HEK293T (cell line): ENCODE measurements at places on chromosomes 6 and 20.

DNA sequence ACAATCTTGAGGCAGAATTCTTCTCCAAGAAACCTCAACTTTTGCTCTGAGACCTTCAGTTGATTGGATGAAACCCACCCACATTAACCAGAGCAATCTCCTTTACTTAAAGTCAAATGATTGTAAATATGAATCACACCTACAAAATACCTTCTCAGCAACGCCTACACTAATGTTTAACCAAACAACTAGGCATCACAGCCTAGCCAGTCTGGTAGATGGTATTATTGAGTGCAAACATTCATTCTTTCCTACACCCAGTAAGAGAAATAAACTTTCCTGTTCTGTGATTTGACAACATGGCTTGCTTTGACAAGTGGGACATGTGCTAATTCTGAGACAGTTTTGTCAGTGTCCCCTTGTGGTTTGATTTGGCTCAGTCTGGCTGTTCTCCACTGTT lies 252.2 kb downstream of the HACE1 start:
- DNase-seq: no peak

DNA sequence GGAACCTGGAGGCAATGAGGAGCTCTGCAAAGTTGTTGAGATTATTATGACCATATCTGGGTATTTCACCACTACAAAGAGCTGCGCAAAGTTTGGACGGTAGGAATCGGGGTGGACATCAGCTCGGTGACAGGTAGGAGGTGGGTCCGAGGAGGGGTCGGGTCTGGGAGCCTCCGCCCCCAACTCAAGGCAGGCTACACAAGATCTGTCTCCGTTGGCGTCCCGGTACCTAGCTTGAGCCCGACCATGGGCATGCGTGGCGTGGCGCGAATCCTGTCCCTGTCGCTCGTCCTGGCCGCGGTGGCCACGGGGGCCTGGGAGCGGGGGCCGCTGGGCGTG lies 40.2 kb upstream of the ZNFX1 start:
- no peak for DNase-seq

DNA sequence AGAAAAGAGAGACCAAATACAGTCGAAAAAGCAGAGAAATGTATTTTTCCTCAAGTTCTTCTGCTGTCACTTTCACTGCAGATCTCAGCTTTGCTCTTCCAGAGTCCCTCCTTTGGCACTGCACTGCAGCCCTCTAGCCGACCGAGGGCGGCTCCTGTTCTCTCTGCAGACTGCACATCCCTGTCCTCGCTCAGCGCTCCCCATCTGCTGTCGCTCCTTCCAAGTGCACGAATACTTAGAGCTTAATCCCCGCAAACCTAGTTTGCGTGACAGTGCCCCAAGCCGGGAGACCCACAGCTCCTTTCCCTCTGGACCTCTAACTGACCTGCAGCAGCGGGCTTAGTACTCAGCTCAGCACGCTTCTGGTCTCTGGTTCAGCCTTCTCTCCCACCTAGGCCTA lies 15.2 kb downstream of the RPP21 start:
- no peak for DNase-seq

DNA sequence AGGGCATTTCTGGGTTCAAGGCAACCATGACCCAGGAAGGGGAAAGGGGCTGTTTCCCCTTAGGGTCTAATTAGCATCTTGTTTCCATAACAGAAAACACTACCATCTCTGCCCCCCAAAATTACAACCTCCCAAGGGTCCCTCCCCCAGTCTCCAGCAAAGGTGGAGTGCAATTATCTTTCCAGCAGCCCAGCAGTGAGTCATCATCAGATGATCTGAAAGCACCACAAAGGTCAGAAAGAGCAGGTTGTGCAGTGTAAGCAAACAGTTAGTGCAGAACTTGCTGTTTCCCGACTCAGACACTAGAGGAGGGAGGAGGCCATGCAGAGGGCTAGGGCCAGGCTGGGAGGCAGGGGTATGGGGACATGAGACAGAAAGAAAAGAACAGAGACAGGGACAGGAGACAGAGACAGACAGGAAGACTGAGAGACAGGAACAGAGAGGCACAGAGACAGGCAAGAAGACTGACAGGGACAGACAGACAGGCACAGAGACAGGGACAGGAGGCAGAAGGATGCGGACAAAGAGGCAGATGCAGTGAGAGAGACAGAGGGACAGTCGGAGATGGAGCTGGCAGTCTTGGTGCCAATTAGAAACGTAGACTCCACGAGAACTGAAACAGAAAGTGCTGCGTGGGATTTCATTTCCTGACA lies 62.5 kb downstream of the PYGB start:
- DNase-seq: peak; percentile 48

DNA sequence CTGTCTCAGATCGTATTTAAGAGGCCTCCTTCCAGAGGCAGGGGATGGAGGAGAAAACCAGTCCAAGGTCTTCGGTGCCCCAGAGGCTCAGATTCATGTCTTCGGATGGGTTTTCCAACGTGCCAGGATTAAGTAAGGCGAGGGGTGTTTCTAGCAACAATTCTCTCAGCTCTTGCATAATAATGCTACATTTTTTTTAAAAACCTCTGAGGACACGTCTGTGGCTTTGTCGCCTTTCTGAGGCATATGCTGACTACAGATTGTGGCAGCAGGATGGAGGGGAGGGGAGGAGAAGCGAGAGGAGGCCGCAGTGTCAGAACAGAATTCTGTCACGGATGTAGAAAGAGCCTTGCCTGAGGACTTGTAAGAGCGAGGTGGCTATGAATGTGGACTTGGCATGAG lies 17.7 kb upstream of the CCDC167 start:
- DNase-seq: no peak
